ENCODE measurements at places on chromosomes 16 and 17.
A peak's percentile ranks its signal among the peaks of the same experiment; 100 is the strongest.

DNA sequence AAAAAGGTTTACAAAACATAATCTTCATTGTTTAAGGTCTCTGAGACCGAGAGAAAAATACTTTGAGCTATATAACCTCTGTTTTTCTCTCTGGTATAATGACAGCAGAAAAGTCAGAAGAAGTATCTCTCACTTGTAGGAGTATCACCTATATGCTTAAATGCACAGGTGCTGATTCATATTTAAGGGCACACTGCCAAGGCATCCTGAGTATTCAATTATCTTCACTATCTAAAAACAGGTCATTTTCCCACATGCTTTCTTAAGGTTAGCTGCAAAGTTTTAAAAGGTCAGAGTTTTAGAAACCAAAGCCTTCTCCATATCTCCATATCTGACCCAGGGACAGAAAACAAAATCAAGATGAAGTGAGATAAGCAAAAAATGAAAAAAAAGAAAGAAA lies 99.3 kb upstream of the C17orf78 start:
- DNase-seq, result no peak

GRCh38 chr16:66008136-66008535 lies 358.4 kb upstream of the CDH5 start:
- no peak for DNase-seq

DNA sequence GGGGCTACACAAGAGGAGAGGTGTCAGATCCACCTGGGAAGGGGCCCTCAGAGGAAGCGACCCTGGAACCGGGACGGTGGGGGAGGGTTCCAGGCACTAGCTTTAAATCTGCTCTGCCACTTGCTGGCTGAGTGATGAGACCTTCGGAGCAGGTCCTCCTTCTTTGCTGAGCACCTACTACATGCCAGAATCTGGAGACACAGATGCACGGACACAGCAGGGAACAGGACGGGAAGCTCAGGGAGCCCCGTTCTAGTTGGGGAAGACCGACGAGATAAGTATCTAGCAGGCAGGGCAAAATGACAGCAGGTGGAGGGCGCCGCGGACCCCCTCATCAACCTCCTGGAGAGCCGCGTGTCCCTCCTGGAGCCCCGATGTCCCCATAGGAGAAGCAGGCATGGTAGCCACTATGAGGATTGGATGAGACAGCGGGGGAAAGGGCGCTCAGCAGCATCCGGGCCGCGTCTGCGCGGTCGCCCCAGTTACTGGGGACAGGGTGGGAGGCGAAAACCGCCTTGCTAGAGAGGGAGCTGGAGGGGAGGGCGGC lies 27.2 kb downstream of the SBK1 start:
- DNase-seq, result no peak

DNA sequence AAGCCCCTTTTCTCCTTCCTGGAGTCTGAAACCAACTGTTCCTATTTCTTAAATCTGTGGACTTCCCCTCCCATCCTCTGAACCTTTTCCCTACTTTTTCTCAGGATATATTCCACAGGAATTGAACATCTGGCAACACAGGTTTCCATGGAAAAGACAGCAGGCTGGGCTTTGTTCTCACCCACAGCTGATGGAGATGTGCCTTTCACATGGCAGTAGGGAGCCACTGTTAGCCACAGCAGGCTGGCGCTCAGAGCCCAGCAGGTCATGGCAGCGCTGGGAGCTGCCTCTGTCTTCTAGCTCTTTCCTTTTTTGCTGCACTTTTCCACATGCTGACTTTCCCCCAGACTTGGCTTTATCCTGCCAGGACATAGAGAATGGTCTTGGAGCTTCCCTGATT lies 116.4 kb upstream of the NLRP1 start:
- DNase-seq, result no peak

GRCh38 chr16:17359788-17360390 lies 110.9 kb downstream of the XYLT1 start:
- DNase-seq, result no peak

DNA sequence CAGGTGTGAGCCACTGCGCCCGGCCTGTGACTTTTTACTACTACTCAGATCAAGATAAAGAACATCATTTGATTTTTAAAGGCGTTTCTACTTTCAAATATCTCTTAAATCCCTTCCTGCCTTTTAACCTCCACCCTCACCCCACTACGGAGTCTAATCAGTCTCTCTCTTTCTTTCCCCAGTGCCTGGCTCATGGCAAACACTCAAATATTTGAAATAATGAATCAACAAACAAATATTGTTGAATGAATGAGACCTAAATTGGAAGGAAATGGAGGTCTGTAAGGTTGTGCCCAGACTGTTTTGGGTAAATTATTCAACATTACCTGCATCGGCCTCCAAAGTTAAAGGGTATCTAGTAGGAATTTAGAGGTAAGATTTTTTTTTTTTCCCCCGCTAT lies 14.7 kb downstream of the COPZ2 start:
- DNase-seq, result no peak

GRCh38 chr16:87821376-87822107 lies 47.8 kb downstream of the SLC7A5 start:
- DNase-seq, result peak; percentile 55

Measured in RWPE2 (cell line).